ENCODE measurements at places on chromosomes 7 and 10.

DNA sequence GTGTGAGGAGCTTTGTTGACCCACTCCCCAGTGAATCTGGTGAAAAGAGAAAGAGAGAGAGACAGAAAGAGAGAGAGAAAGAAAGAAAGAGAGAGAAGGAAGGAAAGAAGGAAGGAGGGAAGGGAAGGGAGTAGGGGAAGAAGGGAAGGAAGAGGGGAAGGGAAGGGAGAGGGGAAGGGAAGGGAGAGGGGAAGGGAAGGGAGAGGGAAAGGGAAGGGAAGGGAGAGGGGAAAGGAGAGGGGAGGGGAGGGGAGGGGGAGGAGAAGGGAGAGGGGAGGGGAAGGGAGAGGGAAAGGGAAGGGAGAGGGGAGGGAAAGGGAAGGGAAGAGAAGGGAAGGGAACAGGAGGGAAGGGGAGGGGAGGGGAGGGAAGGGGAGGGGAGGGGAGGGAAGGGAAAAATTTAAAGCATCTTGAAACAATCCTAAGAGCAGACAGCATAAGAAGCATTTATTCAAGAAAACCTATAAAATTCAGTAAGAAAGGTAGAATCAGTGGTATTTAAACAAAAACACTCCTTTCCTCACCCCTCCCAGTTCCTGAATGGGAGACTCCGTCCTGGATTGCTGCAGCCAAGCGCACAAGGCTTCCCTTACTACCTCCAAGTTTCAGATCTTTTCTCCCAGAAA, 846.2 kb upstream of the POM121L12 start:
- DNase-seq, result no peak

- DNase-seq, result no peak
Measured at GRCh38 chr10:129236274-129236691, 230.8 kb upstream of the MGMT start.

GRCh38 chr7:96998744-96999143, 6.6 kb upstream of the DLX6 start:
- DNase-seq, result no peak

DNA sequence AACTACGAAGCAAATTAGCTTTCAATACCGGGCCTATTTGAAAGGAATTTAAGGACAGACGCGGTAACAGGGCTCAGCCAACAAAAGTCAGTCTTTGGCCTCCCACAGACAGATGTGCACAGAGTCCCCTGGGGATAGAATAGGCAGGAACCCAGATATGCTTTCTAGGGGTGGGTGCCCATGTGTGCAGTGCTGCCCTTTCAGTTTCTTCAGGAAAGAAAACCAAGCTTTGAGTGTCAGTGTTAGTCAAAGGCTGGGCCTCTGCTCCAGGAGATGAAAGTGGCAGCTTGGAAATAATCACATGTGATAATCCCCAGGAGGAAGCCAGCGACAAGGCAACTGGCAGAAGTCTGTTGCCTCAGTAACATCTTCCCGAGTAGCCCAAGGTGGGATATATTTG, 43.8 kb upstream of the CSTF2T start:
- DNase-seq, result no peak

GRCh38 chr10:47282005-47282656, 17.9 kb upstream of the GDF10 start:
- DNase-seq, result no peak

DNA sequence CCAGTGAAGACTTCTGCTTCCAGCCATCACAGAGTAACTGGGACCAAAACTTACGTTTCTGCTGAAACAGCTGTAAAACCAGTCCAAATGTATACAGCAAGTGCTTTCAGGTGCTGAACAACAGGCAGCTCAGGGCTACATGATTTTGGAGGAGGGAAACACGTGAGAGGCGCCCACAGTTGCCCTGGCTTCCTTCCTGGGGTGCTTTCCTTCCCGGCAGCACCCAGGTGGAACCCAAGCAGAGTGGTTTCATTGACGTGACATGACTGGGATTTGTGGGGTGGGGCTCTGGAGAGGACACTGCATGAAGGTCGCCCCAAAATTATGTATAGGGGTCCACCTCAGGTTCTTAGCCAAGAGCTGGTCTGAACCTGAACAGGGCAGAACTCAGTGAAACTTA, 34.2 kb downstream of the IL2RA start:
- no peak for DNase-seq

GRCh38 chr10:11875494-11876281, 52.5 kb downstream of the PROSER2 start:
- no peak for DNase-seq

- DNase-seq, result no peak
Measured at GRCh38 chr10:30043476-30044270, 15.7 kb downstream of the JCAD start.

GRCh38 chr10:13593535-13593934, 6.8 kb downstream of the PRPF18 start:
- no peak for DNase-seq

DNA sequence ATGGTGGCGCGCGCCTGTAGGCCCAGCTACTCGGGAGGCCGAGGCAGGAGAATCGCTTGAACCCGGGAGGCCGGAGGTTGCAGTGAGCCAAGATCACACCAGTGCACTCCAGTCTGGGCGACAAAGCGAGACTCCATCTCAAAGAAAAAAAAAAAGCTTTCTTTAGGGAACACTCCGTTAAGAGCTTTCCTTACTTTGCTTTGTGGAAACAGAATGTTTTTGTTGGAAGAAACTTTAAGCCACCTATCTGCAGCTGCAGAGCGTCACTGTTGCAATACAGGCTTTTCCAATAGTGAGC, 641 bp upstream of the TPK1 start:
- DNase-seq, result no peak

GRCh38 chr10:34742456-34742855, 72.6 kb downstream of the PARD3 start:
- no peak for DNase-seq

DNA sequence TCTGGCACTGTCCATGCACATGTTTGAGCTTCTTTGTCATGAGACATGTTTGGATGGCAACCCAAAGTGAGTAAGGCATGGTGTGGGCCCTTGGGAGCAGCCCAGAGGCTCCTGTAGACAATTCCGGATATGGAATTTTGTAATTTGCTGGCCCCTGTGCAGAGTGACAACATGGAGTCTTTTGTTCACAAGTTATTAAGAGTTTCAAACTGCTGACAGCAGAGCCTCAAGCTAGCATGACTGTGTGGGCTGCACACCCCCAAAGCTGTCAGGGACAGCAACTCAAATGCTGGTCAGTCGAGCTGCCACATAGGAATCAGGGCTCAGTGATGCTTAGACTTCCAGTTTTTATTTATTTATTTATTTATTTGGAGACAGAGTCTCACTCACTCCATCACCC, 7.0 kb upstream of the MYL7 start:
- DNase-seq, result no peak

DNA sequence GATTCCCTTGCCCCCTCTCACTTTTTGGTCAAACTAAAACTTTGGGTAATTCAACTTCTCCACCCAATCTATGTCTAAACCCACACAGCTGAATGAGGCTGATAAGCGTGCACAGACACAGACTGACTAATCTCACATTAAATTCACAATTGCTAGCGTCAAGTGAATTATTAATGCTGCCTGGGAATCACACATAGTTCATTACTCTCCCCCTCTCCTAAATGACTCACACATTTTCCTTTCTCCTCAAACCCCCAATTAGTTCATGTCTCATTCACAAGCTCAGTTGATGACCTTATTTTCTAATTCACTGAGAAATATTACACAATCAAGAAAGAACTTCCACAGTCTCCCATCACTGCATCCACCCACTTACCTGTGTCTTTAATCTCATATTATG, 14.5 kb downstream of the KLF14 start:
- no peak for DNase-seq

DNA sequence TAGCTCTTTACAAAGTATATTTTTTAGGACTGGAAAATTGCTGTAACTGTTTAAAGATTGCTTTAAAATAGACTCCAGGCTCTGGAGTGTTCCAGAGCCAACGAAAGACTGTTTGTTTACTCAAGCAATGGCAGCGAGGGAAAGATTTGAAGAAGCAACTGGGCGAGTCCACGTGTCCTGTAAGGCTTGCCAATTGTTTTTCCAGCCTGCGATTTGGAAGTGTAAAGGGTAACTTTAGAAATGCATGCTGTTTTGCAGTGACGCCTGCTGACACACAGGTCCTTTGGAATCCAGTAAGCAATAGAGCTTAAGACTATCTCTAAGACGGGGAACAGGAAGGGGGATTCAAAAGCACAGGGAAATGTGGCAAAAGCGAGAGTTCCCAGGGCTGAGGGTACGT, 55.8 kb downstream of the TACC2 start:
- DNase-seq, result no peak

DNA sequence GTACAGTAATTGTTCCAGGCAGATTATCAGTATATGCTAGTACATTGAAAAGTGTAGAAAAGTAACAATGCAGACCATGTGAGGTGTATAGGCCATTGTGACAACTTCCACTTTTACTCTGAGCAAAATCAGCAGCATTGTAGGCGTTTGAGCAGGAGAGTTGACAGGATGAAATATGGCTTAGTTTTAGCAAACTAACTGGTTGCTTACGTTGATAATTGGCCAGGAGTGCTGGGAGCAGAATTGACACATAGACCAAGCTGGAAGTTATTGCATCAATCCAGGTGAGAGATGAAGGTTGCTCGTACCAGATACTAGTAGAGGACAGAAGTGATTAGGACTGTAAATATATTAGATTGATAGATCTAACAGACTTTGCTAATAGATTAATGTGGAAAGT, 46.0 kb downstream of the LCOR start:
- DNase-seq, result no peak

- no peak for DNase-seq
Measured at GRCh38 chr7:26186364-26187311, 13.9 kb downstream of the HNRNPA2B1 start.

GRCh38 chr10:117107238-117107637, 30.8 kb downstream of the VAX1 start:
- no peak for DNase-seq

- no peak for DNase-seq
Measured at GRCh38 chr10:58157076-58157766, 110.5 kb downstream of the IPMK start.

- DNase-seq, result no peak
Measured at GRCh38 chr7:78499283-78499682, 700.7 kb downstream of the PHTF2 start.

GRCh38 chr7:49708590-49708989, 64.8 kb upstream of the VWC2 start:
- no peak for DNase-seq
